ENCODE measurements at places on chromosomes 2 and 18. TPM values are rescaled to one million over a fixed set of nuclear protein-coding genes. Genes with fewer than 3 reads are reported as not detected.

Gene MYO5B
- 12.4 TPM for total RNA-seq

Gene CPO
- total RNA-seq: 0.39 TPM

- no peak for DNase-seq
Measured at GRCh38 chr2:230935130-230935430, 10.0 kb upstream of the GPR55 start.

- DNase-seq: no peak
Measured at GRCh38 chr2:9382604-9383235, 40.6 kb downstream of the ITGB1BP1 start.

DNA sequence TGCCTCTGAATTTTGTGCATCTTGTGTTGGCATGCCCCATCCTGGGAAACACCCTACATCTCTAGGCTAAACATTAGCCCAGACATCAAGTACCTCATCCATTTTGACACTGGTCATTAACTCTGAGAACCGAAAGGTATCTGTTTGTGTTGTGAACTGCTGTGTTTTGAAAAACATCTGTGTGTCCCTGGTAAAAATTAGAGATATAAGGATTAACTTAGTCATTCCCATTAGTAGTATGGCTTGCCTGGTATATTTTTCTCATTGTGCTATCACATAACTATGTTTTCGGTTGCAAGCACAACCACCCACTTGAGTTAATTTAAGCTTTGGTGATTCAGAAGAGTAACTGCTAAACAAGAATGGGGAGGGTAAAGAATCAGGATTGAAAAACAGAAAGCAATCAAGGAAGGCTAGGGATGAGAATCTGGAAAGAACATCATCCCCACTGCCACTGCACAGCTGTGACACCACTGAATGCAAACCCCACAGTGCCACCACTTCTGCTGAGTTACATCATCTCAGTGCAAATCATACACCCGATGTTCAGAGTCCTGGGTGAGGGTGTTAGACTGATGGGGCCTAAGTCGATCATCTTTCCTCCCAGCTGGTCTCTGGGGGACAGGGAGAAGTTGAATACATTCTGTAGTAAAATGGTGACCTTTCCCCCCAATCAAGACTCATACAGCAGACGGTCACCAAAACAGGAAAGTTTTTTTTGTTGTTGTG, 234.0 kb downstream of the EPHA4 start:
- DNase-seq: no peak

GRCh38 chr2:240591784-240592183, 5.2 kb downstream of the CAPN10 start:
- no peak for DNase-seq

GRCh38 chr2:234076451-234076850, 25.9 kb downstream of the SPP2 start:
- no peak for DNase-seq
